ENCODE measurements at places on chromosomes 12 and 14.

GRCh38 chr12:19529951-19530636 lies 90.8 kb downstream of the AEBP2 start:
- no peak for DNase-seq

- DNase-seq, result no peak
Observed at GRCh38 chr12:26953447-26953846, 15.2 kb downstream of the FGFR1OP2 start.

DNA sequence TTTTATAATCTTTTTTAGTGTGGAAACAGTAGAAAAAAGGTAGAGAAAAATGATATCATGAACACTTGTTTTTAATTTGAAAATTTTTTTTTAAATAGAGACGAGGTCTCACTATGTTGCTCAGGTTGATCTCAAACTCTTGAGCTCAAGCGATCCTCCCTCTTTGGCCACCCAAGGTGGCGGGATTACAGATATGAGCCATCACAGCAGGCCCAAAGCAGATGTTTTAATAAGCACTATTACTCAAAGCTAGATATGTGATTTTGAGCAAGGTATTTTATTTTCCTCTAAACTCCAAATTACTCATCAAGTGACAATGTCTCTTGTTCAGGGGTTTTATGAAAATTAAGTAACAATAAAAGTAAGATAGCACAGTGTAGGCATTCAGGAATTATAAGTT lies 10.7 kb upstream of the WDR89 start:
- no peak for DNase-seq

DNA sequence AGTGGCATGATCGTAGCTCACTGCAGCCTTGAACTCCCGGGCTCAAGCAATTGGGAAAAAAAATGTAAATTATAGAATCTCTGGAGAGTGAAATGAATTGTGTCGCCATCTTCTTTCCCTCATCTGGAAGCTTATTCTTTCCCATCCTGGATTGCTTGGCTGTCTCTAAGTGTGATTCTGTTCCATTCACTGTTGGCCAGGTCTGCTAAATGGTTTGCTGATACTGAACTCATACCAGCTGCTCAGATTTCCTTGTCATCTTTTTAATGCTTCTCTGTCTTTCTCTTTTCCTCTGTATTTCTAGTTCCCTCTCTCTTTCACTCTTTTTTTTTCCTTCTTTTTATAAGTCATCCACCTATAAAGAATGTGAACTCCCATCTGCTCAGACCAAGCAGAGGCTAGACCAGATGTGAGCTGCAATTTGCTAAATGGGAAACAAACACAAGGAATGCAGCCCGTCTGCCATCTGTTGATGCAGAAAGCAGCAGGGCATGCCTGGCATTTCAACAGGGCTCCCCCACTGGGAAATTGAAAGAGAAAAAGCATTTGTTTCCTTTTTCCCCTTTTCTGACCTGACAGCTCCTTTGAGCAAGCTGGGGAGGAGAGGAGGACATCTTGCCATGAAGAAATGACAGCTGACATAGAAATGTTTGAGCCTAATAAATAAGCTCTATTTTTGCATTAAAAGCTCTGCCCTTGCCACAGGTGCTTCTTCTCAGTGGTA lies 1823.6 kb upstream of the FLRT2 start:
- DNase-seq, result no peak

GRCh38 chr14:68099495-68100045 lies 280.0 kb downstream of the RAD51B start:
- no peak for DNase-seq

GRCh38 chr14:75230140-75230792 lies 48.4 kb upstream of the FOS start:
- peak; percentile 66 for DNase-seq

DNA sequence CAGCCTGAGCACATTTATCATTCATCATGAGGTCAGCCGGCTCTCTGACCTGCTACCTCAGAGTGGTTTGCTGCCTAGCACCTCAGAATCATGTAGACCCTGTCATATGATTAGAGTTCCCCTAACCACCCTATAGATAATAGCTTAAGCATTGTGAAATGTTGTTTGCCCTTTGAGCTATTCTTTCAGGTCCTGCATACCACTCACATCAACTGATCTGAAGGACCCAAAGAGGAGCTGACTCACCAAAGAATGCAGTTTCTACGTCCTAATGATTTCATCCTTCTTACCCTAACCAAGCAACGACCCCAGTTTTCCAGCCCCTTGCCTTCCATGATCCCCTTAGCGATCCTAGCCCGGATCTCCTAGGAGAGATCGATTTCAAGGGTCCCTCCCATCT lies 527.9 kb downstream of the SOX5 start:
- no peak for DNase-seq

DNA sequence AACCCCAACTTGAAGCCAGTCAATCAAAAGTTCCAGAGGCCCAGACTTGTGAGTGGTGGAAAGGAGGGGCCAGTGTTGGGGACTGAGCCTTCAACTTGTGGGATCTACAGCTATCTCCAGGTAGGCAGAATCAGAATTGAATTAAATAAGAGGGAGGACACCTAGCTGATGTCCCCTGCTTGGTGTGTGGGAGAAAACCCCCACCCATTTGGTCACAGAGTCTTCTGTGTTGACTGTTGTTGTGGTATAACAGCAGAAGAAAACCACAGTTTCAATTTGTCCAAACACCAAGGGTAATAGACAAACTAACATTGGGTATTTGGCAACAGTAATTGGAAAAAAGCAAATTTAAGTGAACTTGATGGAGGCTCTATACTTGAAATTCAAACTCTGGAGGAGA lies 3.4 kb upstream of the GCH1 start:
- no peak for DNase-seq

GRCh38 chr12:50006754-50007442 lies 18.4 kb downstream of the RACGAP1 start:
- no peak for DNase-seq

GRCh38 chr14:34050606-34051005 lies 99.7 kb upstream of the EGLN3 start:
- no peak for DNase-seq

GRCh38 chr12:1310653-1311052 lies 283.7 kb downstream of the FBXL14 start:
- no peak for DNase-seq

DNA sequence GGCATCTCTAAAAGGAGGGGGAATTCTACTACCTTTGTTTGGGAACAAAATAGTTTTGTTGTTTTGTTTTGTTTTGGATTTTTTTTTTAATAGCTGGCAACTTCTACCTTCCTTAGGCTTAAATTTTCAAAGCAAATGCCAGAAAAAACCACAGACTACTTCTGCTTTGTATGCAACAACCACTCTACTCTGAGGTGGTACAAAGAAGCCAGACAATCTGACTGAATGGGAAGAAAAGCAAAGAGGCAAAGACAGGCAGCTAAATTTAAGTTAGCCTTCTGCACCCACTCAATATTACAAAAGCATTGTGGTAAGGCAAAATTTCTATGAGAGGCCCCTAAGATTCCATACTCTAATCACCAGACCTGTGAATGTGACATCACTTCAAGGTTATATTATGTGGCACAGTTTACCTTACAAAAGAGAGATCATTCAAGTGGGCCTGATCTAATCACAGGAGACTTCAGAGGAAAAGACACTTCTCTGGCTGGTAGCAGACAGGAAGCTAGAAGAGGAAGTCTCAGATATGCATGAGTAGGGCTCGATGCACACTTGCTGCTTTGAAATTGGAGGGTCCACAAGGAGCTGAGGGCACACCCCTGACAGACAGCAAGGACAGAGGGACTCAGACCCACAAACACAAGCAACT lies 566.6 kb downstream of the RPS29 start:
- no peak for DNase-seq

DNA sequence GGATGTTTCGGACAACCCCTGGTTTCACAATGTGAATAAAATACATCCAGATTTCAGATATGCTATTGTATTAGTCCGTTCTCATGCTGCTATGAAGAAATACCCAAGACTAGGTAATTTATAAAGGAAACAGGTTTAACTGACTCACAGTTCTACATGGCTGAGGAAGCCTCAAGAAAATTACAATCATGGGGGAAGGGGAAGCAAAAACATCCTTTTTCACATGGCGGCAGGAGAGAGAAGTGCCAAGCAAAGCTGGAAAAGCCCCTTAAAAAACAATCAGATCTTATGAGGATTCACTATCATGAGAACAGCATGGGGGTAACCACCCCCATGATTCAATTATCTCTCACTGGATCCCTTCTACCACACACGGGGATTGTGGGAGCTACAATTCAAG lies 451.7 kb downstream of the MDGA2 start:
- DNase-seq, result no peak

DNA sequence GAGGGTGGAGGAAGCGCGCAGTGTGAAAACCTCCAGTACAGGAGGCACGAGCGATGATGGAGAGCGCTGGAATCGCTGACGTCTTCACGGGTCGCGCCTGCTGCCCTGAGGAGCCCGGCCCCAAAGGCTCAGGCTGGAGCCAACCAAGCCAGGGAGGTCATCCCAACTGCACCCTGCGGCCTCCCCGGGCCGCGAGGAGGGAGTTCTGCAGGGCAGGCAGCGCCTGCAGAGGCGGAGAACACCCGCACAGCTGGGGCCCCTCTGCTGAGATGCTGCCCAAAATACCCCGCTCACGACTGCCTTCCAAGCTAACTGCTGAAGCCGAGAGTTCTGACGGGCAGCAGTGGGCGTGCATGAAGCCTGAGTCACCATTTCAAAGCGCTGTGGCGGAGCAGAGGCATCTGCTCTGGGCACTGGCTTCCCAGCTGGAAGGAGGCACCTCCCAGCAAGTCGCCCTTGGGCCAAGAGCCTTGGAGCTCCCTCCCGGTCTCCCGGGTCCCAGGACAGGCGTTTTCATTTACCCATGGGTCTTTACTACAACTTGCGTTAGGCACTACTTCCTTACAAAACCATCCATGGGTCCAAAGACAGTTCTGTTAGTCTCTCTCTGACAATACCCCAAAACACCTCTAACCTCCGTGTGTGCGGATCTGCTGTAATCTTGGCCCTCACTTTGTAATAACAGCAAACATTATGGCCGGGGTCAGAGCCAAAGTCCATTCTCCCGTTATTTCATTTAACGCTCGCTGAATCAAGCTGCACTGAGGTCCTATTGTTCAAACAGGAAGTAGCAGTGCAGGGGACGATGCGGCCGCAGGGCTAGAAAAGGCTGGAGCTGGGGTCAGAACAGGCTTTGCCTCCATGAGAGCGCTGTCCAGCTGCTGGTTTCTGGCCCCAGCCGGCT lies 60.1 kb upstream of the RIMBP2 start:
- DNase-seq, result peak; percentile 14

GRCh38 chr14:22671622-22672021 lies 27.5 kb upstream of the OR6J1 start:
- DNase-seq, result no peak

- DNase-seq, result peak; percentile 68
Observed at GRCh38 chr12:12327802-12328201, 22.2 kb downstream of the MANSC1 start.

DNA sequence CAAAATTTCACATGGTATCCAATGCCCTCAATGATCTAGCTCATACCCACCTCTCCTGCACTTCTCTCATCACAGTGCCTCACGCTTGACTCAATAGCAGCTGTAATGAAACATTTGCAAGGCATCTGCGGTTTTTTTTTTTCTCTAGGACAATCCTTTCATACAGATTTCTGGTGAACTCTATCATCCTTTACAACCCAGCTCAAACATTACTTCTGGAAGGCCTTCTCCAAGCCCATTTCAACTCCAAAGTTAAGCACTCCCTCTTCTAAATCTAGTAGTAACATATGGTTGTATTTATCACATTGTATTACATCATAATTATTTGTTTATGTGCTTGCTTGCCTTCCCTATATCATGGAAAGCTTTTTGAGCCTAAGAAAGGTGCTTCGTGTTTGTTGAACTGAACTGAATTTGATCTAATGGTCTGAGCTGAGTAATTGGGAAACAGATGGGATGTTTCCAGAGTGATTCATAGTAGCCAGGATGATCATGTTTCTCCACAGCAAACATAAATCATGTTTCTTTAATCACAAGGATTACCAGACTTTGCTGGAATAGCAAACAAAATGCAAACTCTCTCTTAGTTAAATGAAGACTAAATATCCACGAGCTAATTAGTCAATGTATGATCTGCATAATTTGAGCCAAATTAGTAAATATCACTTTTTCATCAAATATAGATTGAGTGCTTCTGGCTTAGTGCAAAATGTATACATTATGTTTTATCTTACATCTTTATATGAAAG lies 14.3 kb downstream of the CFL2 start:
- no peak for DNase-seq

- DNase-seq, result no peak
Observed at GRCh38 chr14:94747739-94748138, 22.2 kb downstream of the GSC start.

DNA sequence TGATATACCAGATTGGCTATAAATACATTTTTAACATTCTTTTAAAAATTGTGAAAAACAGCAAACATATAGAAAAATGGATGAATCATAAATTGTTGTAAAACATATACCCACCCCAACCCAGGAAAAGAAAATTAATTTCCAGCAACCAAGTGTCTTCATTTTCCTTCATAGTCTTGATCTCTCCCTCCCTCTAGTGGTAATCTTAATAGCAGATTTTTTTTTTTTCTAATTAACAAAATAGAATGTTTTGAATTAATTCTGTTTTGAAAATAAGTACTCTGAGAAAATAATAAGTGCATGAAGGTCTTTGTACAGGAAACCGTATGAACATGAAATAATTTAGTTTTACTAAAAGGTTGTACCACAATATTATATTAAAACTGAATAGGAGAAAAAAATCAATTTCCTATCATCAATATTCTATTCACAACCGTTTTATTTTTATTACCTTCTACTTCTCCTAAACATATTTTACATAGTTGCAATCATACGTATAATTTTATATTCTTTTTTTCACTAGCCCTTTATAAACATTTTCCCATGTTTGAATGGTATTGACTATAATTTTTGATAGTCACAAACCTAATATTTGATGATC lies 7.0 kb downstream of the ETNK1 start:
- DNase-seq, result no peak

DNA sequence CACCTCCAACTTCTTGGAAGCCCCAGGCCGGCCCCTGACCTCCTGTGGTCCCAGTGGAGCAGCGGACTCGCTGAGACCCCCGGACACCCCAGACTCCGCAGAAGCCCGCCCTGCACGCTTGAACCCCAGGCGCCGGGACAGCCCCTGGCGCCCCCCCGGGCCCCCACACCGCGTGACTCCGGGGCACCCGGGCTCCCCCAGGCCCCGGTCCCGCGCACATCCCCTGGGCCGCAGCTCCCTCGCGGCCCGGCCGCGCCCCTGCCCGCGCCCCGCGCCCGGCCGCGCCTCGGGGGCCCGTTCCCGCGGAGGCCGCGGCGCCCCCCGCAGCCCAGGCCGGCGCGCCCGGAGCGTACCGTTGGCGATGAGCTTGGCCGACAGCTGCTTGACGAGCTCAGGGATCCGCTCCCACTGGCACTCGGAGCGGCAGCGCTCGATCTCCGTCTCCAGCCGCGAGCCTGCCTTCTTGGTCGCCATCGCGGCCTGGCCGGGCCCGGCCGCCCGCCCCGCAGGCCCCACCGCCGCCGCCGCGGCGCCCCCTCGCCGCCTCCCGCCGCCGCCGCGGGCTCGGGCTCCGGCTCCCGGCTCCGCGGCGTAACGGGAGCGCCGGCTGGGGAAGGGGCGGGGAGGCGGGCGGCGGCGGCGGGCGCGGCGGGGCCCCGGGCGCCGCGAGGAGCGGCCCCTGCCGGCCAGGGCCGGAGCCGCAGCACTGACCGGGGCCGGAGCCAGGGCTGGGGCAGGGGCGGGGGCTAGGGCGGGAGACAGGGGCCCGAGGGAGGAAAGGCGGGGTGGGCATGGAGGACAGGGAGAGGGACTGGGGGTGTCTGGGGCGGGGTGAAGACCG lies at the start of gene TTC7B:
TSS of gene TTC7B (minus strand) at position 609 of the 841 bp plus-strand sequence. CDS start at position 474, 135 bp downstream.
- no peak for DNase-seq

Measured in CD4-positive, alpha-beta T cell treated with Interleukin-6 at 100 ng/mL for 8 hours (primary cell).